Activated CD4-positive, CD25-positive, alpha-beta regulatory T cell (primary cell): ENCODE measurements at places on chromosomes 6 and 20.
A peak's percentile ranks its signal among the peaks of the same experiment; 100 is the strongest.

DNA sequence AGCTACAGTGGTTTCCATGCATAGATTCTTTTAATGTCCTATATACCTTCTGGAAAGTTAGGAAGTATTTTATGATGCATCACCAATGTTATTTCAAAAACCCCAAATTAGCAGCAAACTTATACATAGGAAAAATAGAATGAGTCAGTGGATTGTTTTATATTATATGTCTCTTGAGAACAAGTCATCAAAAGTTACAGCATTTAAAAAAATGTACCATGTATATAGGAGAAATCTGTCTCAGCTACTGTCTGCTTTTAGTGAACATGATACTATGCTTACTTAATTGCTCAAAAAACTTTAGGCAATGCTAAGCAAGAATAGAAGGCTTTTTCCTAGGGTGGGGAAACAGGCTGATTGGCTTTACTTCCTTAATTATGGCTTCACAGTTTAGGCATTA, 365.3 kb downstream of the SAMD5 start:
- no peak for DNase-seq

- no peak for DNase-seq
Measured at GRCh38 chr20:56503916-56504315, 20.6 kb upstream of the FAM209A start.

DNA sequence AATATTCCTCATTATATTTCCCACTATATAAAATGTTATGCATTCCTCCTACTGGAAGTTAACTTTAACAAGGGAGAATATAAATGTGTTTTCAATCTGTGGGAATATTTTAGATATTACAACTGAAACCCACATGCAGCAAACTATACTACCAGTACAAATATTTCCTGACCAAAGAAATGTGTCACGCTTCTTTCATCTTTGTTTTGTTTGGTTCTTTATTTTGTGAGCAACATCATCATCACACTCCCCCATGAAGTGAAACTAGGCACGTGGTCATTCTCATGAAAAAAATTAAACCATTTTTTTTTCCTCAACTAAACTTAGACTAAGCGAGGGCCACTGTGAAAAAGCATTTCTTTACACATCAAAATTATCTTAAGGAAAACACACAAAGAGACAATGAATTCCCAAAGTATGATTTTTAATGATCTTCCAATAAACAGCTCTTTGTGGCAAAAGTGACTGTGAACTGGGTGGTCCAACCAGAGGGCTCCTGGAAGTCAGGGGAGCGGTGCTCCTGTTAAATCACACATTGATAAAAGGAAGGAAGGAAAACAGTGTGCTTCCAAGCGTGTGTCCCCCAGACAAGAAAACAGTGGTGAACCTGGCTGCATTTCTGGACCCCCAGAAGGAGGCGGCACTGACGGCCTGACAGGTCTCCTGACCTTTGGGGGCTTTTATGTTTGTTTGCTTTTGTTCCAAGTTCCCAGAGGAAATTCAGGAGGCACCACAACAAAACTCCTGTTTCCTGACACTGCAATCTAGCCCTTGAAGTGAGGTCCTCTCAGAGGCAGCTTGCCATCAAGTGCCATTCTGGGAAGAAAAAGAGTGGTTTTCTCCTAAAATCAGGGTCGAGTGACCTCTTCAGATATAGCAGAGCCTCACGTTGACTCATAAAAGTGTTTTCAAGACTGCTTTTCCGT, 166.8 kb upstream of the FOXQ1 start:
- no peak for DNase-seq

DNA sequence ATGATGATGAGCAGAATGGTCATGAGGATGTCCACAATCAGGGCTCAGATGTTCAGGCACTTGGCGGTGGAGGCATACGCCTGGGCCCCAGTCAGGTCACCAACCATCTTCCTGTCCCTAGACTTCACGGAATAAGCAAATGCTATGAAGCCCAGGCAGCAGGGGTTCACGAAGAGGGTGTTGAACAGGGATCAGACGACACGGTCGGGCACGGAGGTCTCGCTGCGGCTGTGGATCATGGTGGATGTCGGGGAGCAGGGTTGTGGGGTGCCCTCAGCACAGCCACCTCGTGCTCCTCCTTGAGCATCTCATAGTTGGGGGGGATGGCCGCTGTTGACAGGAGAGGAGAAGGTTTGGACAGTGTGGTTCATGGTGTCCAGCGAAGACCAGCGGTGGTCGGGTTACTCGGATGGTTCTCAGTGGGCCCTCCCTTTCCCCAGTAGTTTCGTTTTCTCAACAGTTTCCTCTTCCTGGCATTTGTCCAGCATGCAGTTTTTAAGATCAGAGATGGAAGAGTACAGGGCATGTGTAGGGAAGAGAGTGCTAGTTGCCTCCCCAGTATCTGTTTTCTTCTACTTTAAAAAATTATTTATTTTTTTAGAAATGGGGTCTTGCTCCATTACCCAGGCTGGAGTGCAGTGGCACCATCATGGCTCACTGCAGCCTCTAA, 20.3 kb upstream of the SPDEF start:
- DNase-seq, result no peak

GRCh38 chr6:98946879-98947410, 801 bp downstream of the FBXL4 start:
- DNase-seq, result peak; percentile 4

- DNase-seq, result no peak
Measured at GRCh38 chr20:30281584-30282197, 975.8 kb upstream of the DEFB115 start.

DNA sequence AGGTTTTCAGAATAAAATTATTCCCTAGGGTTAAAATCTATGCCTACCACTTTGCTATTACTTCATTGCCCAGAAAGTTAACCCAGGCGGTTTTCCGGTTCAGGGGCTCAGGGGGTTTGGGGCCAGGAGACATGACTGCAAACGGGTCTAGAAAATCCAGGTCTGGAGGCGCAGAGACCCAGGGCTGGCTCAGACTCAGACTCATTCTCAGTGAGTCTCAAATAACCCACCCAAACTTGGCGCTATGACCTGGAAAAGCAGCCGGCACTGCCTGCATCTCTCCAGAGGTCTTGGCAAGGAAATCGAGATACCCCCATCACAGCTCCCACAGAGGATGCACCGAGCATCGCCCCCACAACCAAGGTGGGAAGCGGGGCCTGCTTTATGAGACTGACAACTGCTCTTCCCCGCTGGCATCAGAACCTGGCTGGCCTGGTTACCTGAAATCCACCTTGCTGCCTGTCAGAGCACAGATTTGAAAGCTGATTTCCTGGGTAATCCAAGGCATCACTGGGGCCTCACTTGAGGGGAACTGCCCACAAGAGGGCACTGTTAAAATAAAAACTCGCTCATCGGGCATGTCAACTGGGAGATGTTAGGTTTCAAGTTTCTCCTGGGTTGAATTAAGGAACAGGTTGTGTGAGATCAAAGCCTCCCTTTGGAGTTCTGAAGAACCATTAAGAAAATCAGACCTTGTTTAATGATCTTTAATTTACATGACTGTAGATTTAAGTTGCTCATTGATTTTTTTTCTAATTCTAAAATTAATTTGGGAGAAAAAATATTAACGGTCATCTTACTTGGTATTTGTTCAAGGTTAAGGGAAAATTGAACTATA, 55.1 kb downstream of the KIF16B start:
- no peak for DNase-seq

DNA sequence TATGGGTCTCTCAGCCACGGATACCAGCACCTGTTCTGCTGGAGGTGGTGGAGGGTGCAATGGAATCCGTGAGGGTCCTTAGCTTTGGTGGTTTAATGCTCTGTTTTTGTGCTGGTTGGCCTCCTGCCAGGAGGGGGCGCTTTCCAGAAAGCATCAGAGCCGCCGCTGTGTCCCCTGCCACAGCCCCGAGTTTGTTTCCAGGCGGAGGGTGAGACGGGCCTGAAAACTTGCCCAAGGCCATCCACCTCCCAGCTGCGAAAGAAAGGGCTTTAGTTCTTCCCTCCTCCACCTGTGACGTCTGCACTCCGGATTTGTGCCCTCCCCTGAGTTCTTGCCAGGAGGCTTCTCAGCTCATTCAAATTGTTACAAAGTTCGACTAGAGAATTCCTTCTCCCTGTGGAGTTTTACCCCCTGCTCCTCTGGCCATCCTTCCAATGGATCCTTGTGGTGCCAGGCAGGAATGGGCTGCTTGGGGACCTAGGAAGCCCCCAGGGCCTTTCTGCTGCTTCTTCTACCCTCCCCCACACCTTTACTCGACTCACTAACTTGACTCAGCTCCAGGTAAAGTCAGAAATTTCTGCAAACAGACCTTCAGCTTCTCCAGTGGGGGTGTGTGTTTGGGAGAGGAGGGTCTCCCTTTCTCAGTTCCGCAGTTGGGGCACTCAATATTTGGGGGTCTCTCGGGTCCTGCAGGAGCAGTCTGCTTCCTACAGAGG, 873.7 kb downstream of the KIF16B start:
- no peak for DNase-seq

- no peak for DNase-seq
Measured at GRCh38 chr6:7247179-7247456, 65.9 kb downstream of the SSR1 start.

DNA sequence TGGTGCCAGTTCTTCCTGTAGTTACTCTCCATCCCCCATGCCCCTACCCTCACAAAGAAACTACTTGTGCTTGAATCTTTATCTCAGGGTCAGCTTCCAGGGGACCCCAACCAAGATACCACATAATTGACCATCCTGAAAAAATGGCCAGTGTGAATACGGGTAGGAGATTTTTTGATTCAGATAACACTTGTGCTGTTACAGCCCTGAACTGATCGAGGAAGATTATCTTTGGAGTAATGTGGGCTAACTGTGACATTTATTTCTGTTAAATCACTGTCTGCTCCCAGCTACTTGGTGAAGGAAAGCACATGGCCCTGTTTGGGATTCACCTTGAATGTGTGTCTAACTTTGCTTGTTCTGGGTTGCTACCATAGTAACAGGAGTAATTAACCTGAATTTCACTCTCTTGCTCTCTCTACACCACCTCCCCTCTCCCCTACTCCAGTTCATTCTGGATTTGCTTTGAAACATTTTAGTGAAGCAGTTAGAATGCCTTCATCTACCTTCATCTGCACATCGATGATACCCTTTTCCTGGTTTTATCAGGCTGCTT, 219.6 kb upstream of the CHD6 start:
- no peak for DNase-seq

GRCh38 chr6:13287104-13287503, 41.2 kb downstream of the TBC1D7 start:
- DNase-seq, result no peak

- peak; percentile 48 for DNase-seq
Measured at GRCh38 chr20:17898548-17898994, 70.0 kb downstream of the SNX5 start.

- DNase-seq, result no peak
Measured at GRCh38 chr6:154732538-154733182, 556 bp upstream of the SCAF8 start.

DNA sequence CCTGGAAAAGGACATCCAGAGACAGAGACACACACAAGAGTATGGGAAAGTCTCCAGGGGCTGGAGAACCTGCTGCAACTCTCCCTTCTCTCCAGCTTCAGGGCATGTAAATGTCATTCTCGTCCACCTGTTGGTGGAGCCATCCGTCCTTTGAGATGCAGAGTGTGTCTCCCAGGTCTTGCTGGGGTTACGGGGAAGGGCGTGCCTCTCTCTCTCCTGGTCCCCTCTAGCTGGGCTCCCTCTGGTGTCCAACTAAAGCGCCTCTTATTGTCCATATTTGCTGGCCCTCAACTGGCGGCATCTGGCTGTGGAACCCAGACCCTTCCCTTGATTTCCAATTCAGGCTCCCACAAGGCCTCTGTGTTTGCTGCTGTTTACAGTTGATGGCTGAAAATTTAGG, 244.1 kb downstream of the BMP7 start:
- DNase-seq, result no peak

DNA sequence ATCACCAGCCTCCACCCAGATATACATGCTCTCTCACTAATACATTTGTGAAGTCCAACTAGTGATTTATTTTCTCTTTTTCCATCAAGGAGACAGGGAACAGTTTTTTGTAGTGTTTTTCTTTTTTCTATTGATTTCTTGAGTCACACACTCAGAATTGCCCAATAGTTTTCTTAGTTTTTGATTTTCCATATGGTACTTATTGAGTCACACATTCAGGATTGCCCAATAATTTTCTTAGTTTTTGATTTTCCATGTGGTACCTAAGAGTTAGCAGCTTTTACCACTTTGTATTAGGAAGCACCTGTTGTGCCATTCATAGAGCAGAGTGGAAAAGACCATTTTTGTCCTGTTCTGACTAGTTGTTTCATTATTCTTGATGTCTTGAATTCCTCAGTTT, 1268.8 kb downstream of the EPHA7 start:
- no peak for DNase-seq

- DNase-seq, result no peak
Measured at GRCh38 chr6:133085471-133085870, 155.7 kb upstream of the EYA4 start.

DNA sequence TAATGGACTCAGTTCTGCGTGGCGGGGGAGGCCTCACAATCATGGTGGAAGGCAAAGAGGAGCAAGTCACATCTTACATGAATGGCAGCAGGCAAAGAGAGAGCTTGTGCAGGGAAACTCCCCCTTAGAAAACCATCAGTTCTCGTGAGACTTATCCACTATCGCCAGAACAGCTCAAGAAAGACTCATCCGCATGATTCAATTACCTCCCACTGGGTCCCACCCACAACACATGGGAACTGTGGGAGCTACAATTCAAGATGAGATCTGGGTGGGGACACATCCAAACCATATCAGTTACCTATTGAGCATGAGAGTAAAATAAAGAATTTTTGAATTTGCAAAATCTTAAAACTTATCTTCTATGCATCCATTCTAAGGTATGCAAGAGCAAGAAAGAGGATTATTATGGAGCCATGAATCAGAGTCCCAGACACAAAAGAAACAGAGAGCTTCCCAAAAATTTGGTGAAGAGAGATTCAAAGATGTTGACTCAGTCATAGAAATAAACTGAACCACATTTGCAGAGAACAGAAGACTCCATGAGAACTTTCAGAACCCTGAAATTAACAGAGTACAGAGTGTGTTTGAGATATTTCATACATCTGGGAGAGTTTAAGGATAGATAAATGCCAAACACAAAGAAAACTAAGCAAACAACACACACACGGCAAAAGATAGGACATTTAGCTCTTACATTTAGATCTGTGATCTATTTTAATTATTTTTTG, 17.1 kb upstream of the MOXD1 start:
- DNase-seq, result no peak
